ENCODE measurements at places on chromosomes 7 and 10.

DNA sequence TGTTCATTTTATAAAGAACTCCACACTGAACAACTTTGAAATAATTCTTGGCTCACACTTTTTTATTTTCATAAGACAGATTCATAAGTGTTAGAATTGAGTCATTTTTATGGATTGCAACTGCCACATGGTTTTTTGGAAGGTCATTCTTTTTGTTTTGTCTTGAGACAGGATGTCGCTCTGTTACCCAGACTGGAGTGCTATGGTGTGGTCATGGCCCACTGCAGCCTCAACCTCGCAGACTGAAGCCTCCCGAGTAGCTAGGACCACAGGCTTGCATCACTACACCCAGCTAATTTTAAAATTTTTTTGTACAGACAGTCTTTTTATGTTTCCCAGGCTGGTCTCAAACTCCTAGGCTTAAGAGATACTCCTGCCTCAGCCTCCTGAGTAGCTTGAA is 20.3 kb downstream of the BMS1 start:
- DNase-seq = no peak

GRCh38 chr7:134712196-134712595 is 65.5 kb downstream of the BPGM start:
- peak; percentile 79 for DNase-seq

- DNase-seq = no peak
Observed at GRCh38 chr7:13286916-13287315, 599.5 kb downstream of the ARL4A start.

DNA sequence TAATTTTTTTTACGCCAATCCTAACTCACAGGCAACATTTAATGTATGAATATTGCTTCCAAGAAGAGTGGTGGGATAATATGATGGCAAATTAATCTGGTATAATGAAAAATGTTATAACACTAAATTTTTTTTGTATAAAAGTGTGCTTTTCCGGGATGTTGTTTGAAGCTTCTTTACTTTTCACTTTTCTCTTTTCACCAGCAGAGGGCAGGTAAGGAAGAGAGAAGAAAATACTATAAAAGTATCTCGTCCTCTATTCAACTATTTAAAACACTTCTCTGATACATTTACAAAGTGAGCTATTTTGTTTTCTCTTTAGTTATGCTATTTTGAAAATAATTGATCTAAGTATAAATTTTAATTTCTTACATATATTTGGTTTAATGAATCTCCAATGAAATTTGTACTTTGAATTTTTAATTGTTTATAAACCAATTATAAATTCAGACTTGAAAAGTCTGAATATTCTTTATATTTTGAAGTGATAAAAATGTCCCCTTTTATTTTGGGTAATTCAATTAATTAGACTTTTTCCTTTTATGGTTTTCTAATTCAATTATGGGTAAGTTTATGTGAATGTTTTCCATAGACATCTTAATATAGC is 20.7 kb upstream of the CFTR start:
- DNase-seq = no peak

- DNase-seq = peak; percentile 79
Observed at GRCh38 chr10:122054048-122055025, 65.4 kb downstream of the TACC2 start.

GRCh38 chr10:70617798-70618568 is 15.4 kb upstream of the PRF1 start:
- DNase-seq = no peak

DNA sequence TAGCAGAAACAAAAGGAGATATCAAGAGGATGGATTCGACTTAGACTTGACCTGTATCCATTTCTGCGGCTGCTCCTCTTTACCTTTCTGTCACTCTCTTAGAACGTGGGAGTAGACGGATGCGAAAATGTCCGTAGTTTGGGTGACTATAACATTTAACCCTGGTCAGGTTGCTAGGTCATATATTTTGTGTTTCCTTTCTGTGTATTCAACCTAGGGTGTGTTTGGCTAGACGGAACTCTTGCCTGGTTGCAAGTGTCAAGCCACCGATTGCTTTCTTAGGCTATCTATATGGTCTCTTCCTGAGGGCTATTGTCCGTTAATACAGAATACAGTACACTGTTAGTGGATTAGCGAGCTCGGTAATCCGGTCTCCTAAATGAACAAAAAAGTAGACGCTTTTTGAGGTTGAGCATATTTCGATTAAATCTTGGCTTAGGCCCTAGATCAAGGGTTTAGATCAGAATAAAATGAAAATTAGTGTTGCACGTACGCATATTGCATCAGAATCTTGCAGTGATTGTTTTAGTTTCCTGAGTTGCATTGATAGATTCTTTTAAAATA is 1.2 kb downstream of the PTEN start:
- peak; percentile 6 for DNase-seq

DNA sequence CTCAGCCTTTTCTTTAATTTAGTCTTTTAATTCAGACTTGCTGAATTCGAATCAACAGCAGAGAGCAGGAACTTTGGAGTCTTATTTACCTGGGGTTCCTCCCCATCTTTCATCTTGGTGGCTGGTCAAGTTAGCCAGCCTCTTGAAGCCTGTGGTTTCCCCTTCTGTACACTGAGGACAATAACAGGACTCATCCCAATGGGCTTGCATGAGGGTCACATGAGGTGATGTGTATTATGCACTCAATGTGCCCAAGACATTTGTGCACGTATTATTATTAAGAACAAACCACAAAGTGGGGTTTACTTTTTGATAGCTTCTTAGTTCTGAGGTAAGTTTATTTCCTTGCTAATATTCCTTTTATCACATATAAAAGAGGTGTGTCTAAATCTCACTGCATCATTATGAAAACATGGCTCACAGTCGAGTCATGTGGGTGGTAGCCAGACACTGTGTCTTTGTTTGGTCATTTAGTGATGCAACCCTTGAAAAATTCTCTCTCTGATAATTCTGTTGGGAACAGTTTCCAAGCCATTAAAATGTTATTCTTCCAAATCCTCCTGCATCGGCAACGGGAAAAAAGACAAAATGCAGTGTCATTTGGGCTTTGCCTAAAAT is 86.5 kb upstream of the GRB10 start:
- DNase-seq = no peak

DNA sequence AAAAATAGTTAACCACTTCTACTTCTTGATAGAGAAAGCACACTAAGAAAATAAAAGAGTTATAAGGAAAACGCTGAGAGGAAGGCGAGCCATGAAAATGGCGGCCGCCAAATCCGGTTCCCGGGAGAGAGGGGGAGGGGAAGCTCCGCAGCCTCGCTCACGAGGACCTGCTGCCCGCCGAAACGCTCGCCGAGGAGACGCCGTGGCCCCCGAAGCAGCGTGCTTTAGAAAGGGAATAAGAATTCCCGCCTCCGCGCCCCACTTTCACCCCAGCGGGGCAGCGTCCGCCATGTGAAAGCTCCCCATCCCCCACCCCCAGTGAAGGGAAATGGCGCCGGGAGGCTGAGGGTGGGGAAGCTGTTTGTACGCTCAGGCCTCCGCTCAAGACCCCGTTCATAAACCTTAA is 505 bp downstream of the HNRNPA2B1 start:
- DNase-seq = peak; percentile 25

DNA sequence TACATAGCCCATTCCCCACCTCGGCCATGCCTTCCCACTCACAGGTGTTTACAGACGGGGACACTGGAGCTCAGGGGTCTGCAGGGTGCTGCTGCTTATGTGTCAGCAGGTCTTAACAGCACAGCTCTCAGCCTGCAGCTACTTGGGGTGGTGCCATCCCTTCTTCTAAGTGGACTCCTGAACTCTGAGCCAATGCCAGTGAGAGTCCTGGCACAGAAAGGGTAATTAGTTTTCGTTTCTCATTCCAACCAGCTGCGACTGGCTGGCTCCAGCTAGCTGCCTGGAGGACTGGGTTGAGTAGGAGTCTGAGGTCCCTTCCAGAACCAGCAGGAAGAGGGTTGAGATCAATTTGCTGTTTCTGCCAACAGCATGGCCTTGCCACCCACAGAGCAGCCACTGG is 88.3 kb upstream of the AGK start:
- no peak for DNase-seq

DNA sequence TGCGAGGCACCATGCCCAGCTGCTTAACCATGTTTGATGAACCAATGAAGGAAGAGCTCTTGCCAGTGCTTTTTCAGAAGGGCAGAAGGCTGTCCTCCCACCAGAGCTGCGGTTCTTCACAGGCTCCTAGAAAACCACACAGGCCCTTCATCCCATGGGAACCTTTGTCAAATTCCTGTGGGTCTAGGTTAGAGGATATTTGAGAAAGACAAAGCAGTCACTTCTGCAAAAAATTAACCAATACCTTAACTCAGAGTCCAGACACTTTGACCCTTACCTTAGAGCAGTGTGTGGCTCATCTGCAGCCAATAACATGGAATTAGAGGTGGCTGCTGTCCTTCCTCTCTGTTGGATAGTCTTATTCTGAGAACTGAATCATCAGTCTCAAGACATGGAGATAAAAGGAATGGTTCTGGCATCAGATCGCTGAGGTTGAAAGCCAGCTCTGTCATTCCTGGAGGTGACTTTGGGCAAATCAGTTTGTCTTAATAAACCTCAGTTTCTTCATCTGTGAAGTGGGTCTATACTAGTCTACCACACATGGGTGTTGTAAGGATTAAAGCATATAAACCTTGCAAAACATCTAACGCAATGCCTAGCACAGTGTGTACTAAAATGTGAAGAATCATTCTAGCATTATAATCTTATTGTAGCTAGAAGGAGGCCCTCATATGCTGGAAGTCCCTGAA is 65.1 kb upstream of the PIP4K2A start:
- no peak for DNase-seq

DNA sequence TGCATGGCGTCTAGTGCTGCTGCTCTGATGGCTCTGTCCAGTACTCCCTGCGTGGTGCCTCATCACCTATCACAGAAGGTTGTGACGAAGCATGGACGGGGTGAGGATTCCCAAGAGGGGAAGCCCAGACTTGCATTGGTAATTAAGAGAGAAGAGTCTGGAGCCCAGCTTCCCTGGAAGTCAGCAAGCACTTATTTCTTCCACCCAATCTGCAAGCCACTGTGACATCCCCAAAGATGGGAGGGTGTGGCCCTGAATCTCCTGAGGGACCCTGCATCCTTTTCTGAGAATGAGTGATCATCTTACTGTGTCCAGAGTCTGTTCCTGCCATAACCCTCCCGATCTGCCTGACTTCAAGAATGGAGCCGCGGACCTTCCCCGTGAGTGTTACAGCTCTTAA is 166.7 kb downstream of the PTPN20 start:
- DNase-seq = no peak

DNA sequence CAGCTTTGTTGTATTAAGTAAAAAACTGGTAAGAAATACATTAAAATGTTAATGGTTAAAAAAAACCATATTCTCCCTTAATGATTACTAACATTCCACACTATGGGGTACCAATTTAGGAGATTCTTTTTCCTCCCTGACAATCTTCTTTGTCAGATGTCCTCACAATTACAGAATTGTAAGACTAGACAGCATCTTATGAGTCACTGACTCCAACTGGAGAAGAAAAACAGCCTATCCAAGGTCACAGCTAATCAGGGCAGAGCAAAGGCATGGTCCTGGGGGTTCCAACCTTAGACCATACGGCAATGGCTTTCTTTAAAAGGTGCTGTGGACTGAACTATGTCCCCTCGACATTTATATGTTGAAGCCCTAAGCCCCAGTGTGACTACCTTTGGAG is 127.6 kb downstream of the DLG5 start:
- no peak for DNase-seq

DNA sequence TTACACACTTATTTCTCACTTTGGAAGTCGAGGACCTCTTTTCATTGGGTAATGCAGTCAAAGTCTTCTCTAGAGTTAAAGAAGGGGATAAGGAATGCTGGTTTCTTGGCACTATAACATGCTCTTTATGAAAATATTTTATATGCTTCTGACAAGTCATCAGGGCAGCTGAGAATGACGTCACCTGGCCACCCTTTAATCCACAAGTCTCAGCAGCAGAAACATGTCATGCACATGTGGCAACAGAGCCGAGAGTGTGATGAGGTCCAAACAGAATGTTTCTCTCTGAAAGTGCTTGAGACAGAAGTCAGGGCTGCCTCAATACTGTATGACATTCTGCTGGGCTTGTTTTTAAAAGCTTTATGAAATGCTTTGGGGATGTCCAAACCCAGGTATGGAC is 63.5 kb upstream of the C10orf90 start:
- peak; percentile 1 for DNase-seq

DNA sequence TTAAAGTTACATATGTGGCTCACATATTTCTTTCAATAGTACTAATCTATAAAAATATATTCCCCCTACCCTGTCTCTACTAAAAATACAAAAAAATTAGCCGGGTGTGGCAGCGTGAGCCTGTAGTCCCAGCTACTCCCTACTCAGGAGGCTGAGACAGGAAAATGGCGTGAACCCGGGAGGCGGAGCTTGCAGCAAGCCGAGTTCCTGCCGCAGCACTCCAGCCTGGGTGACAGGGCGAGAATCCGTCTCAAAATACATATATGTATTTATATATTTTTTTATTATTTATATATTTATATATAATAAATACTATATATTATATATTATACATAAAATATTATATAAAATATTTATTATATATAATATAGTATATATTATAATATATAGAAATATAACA is 69.7 kb upstream of the GRM3 start:
- DNase-seq = no peak

- DNase-seq = no peak
Observed at GRCh38 chr10:18498998-18499397, 152.4 kb downstream of the NSUN6 start.

DNA sequence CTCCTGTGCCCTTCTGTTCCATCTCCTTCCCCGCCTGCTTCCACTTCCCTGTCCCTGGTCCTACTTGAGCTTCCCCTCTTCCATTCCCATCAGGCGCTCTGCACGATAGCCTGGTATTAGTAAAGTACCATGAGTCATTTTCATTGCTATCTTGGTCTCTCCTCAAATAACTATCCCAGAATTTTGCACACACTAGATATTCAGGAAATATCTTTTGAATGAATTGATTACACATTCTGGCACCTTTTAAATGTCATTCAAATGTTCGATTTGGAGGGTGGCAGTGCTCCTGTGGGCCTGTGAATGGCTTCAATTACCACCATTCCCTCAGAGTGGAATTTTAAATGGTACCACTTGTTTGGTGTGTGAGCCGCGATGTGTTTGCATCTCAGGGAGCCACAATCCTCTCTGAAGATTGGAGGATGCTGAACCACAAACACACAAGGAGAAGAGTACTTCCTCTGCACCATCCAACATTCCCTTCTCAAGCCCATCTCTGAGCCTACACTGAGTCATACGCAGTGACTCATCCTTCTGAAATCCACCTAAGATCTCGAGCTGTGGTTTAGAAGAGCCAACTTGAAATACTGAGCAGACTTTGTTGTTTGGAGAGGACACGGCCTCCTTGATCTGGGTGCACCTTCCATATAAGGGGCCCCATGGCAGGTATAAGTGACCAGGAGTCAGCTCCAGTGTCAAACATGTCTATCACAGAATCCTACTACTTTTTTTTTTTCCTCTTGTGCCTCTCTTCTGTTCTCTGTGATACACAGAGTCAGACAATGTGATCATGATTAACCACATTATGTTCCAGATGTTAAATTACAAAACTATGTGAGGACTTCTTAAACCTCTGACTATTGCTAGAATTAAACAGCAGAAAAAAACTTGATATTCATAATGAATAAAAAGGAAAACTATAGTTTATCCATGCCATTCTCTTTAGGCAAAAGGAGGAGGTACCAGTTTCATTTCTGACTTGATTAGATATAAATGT is 81.9 kb downstream of the BMPER start:
- peak; percentile 78 for DNase-seq

GRCh38 chr10:62381385-62382102 is 7.4 kb downstream of the ZNF365 start:
- DNase-seq = no peak

GRCh38 chr10:114408968-114409444 is 4.7 kb upstream of the AFAP1L2 start:
- DNase-seq = no peak

GRCh38 chr7:131425992-131426391 is 98.3 kb downstream of the MKLN1 start:
- DNase-seq = no peak
